Kasumi-1 (cell line): ENCODE measurements at places on chromosomes 6 and 20.

DNA sequence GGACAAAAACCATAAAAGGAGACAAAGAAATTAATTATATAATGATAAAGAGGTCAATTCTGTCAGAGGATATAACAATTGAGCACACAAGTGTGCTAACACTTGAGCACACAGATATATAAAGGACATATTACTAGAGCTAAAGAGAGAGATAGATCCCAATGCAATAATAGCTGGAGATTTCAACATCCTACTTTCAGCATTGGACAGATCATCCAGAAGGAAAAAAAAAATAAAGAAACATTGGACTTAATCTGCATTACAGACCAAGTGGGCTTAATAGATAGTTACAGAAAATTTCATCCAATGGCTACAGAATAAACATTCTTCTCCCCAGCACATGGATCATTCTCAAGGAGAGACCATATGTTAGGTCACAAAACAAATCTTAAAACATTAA is 9.9 kb downstream of the VNN1 start:
- no peak for DNase-seq

GRCh38 chr6:32807020-32807580 is 9.7 kb downstream of the HLA-DOB start:
- DNase-seq, result no peak

DNA sequence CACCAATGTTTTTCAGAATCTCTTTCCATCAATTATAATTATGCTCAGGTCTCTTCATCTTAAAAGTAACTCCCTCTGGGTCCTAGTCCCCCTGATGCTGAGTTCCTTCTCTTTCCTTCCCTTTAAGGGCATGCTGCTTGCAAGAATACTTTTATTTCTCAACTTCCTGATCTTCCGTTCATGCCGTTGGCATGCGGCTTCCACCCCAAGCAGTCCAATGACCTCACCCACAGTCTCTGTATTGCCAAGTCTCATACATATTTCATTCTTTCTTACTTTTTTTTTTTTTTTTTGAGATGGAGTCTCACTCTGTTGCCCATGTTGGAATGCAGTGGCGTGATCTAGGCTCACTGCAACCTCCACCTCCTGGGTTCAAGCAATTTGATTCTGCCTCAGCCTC is 83.5 kb downstream of the NDUFAF5 start:
- peak; percentile 97 for DNase-seq

- no peak for DNase-seq
These were observed 40.1 kb downstream of the CEP85L start for GRCh38 chr6:118611334-118611733.

- DNase-seq, result no peak
These were observed 102.4 kb upstream of the CNR1 start for GRCh38 chr6:88268508-88268907.

- DNase-seq, result no peak
These were observed 133.1 kb downstream of the MOXD1 start for GRCh38 chr6:132268209-132268608.

- DNase-seq, result peak; percentile 66
These were observed 30.2 kb upstream of the IL17A start for GRCh38 chr6:52155791-52156576.

GRCh38 chr20:20606050-20606449 is 106.4 kb downstream of the RALGAPA2 start:
- DNase-seq, result peak; percentile 41
